Progenitor cell of endocrine pancreas (in vitro differentiated cells): ENCODE measurements at places on chromosomes 3 and 15. TPM values are rescaled to one million over a fixed set of nuclear protein-coding genes. Genes with fewer than 3 reads are reported as not detected.

The SLC22A14 gene
- 0.18 and 0.72 TPM in 2 replicates for total RNA-seq

The KY gene
- not detected in 2 replicates for total RNA-seq

The CFAP44 gene
- 16.4 and 17.0 TPM in 2 replicates for total RNA-seq

The C3orf70 gene
- total RNA-seq: 5.8 and 5.9 TPM in 2 replicates

The ADAMTS7 gene
- total RNA-seq: 119 and 127 TPM in 2 replicates

The RTP1 gene
- total RNA-seq: not detected in 2 replicates

The ADPRH gene
- 3.4 and 3.7 TPM in 2 replicates for total RNA-seq

The GOLGA6L1 gene
- total RNA-seq: not detected in 2 replicates

The SLITRK3 gene
- total RNA-seq: not detected in 2 replicates

The NDN gene
- 46.9 and 51.8 TPM in 2 replicates for total RNA-seq

GRCh38 chr3:66622756-66623457 is 122.1 kb upstream of the LRIG1 start:
- peaks cover under 1% of the 10 kb centered on the region for H3K27me3 ChIP-seq
- no peak overlapping the region for H3K4me3 ChIP-seq
- no peak for DNase-seq
- H3K4me1 ChIP-seq: no peaks in the 10 kb centered on the region
- no peak overlapping the region for H3K27ac ChIP-seq
- H3K36me3 ChIP-seq: no peaks in the 10 kb centered on the region

DNA sequence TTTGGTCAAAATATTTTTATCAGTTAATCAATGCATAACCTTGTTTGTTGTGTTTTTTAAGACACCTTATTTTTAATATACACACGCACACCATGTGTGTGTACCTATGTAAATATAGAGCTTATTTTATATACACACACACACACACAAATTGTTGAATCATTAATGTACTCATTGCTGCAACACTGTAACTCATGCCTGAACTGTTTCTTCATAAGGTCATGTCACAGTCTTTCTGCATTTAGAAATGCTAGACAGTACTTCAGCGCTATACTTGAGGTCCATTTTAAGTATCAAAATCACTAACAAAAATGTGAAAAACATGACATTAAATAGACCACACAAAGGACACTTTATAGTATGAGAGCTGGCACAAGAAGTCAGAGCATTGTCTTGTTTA is 589.4 kb downstream of the SI start:
- H3K36me3 ChIP-seq: no peaks in the 10 kb centered on the region
- no peak overlapping the region for H3K27ac ChIP-seq
- no peak overlapping the region for H3K4me3 ChIP-seq
- no peaks in the 10 kb centered on the region for H3K27me3 ChIP-seq
- no peak for DNase-seq

DNA sequence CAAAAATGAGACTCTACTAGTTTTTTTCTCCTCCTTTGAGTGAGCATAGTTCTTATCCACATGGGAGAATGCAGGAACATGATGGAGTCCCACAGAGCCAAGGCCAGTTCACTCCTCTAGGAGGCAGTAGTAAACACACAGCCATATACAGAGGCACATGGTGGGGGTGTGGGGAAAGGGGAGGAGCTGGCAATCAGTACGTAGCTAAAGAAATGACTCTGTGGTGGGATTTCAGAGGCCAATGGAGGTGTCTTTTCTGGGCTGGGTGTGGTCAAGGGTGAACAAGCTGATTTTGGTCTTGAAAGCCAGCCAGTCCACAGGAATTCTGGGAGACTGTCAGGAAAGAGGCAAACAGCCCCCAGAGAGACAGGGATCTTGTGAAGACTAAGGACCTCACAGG is 6.6 kb upstream of the RAB11A start:
- H3K27ac ChIP-seq: no peak overlapping the region

DNA sequence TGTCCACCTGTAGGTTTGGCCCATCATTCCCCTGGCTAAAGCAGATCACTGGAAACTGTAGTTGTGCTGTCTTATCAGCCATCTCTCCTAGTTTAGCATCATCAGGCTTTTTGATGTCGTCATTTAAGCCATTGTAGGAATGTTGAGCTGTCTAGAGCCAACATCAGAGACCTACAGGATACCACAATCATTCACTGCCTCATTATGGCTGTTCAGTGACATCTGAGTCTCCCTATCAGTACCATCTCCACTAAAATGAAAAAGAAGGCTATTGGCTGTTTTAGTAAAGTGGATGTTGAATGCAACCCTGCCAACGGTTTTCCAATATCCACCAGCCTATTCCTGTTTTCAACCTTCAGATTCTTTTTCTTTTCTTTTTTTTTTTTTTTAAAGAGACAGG is 29.2 kb downstream of the RLBP1 start:
- H3K36me3 ChIP-seq: peaks cover 16% of the 10 kb centered on the region
- H3K27me3 ChIP-seq: no peaks in the 10 kb centered on the region
- no peak overlapping the region for H3K27ac ChIP-seq
- no peak for DNase-seq
- H3K4me1 ChIP-seq: peaks cover 14% of the 10 kb centered on the region

GRCh38 chr3:171038342-171038741 is 11.8 kb upstream of the SLC2A2 start:
- H3K4me1 ChIP-seq: peaks cover 14% of the 10 kb centered on the region
- H3K27ac ChIP-seq: no peak overlapping the region
- H3K27me3 ChIP-seq: peaks cover 3% of the 10 kb centered on the region
- H3K4me3 ChIP-seq: no peak overlapping the region
- DNase-seq: no peak

DNA sequence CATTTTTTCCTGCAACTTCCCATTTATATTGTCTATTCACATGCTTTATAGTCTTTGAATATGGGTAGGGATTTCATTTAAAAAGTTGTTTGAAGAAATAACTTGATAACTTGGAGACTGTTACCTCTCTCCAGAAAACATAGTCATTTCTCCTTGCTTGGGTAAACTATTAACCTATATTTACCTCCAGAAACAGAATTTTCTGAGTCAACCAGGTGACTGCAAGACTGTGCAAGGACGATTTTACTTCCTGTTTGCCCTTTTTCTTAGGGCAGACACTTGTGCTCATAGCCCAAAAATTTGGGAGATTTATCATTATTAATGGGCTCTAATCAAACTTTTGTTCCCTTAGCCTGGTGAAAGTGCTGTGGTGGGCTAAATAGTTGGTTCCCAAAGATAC is 14.3 kb upstream of the MOBP start:
- no peaks in the 10 kb centered on the region for H3K27me3 ChIP-seq
- no peak overlapping the region for H3K27ac ChIP-seq
- DNase-seq: no peak
- H3K4me3 ChIP-seq: no peak overlapping the region
- H3K36me3 ChIP-seq: no peaks in the 10 kb centered on the region
- no peaks in the 10 kb centered on the region for H3K4me1 ChIP-seq

DNA sequence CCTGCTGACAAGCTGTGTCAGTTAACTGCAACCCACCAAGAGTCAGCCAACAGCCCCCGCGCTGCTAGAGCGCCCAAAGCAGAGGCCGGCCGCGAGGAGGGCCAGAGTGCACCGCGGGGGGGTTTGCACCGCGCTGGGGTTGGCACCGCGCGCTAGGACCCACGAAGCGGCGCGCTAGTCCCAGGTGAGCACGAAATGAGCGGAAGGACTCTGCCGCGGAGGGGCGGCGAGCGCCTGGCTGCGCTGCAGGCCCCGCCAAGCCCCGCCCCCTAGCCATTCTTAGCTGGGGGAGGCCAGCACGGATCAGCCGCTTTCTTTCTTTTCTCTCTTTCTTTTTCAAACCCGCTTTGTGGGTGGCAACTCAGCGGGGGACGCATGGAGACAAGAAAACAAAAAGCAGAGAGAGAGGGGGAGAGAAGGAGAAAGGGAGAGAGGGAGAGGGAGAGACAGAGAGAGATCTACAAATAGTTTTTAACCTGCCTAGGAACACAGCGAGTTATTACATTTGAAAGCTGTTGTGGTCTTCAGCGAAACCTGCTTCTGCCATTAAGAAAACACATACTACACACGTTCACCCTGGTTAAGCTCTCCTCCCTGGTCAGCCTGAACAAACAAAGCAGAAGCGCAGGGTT is 6.9 kb upstream of the FOXB1 start:
- peaks cover 30% of the 10 kb centered on the region for H3K4me1 ChIP-seq
- peaks cover 100% of the 10 kb centered on the region for H3K27me3 ChIP-seq
- no peak overlapping the region for H3K4me3 ChIP-seq

DNA sequence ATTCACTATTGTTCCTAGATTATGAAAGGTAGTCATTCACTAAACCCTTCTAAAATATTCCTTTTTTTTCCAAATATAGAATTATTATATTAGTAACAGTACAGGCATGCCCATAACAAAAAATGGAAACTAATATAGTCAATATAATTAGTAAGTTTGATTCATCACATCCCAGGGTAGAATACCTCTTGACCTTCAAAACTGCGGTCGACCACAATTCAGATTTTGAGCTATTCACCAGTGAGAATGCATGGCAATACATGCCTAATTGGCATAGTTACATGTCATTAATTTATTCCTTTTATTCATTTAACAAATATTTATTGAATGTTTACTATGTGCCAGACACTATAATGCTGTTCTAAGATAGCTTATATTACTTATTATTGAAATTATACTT is 98.0 kb downstream of the CHL1 start:
- no peak overlapping the region for H3K4me3 ChIP-seq
- peaks cover 6% of the 10 kb centered on the region for H3K4me1 ChIP-seq
- DNase-seq: no peak
- no peaks in the 10 kb centered on the region for H3K27me3 ChIP-seq
- no peak overlapping the region for H3K27ac ChIP-seq

DNA sequence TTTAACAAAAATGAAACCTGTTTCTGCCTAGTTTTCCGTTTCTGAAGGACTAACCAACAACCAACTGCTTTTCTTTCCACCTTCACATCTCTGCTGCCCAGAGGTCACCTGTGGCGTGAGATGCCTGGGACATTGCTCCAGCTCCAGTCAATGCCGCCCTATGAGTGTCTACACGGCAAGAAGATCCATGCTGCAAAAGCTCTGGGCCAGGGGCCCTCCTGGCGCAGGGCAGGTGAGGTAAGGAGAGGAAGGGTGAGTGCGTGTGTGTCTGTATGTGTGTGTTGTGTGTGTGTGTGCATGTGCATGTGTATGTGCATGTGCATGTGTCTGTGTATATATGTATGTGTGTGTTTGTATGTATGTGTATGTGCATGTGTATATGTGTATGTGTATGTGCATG is 131.4 kb downstream of the NSMCE3 start:
- H3K4me1 ChIP-seq: peaks cover 20% of the 10 kb centered on the region
- H3K27ac ChIP-seq: no peak overlapping the region
- H3K36me3 ChIP-seq: no peaks in the 10 kb centered on the region
- peaks cover 12% of the 10 kb centered on the region for H3K27me3 ChIP-seq
- DNase-seq: no peak

GRCh38 chr15:95897651-95898050 is 432.8 kb upstream of the NR2F2 start:
- no peaks in the 10 kb centered on the region for H3K36me3 ChIP-seq
- peaks cover 15% of the 10 kb centered on the region for H3K4me1 ChIP-seq
- no peak for DNase-seq
- H3K4me3 ChIP-seq: no peak overlapping the region

GRCh38 chr3:111767756-111768445 is 91.2 kb upstream of the PHLDB2 start:
- no peak for DNase-seq
- H3K27ac ChIP-seq: no peak overlapping the region
- peaks cover 11% of the 10 kb centered on the region for H3K4me1 ChIP-seq
- H3K27me3 ChIP-seq: no peaks in the 10 kb centered on the region

GRCh38 chr15:64997066-64997465 is 7.4 kb upstream of the SPG21 start:
- H3K4me1 ChIP-seq: no peaks in the 10 kb centered on the region
- H3K4me3 ChIP-seq: no peak overlapping the region
- H3K27me3 ChIP-seq: no peaks in the 10 kb centered on the region
- H3K27ac ChIP-seq: no peak overlapping the region
- no peaks in the 10 kb centered on the region for H3K36me3 ChIP-seq
- DNase-seq: no peak

- no peaks in the 10 kb centered on the region for H3K27me3 ChIP-seq
- H3K4me3 ChIP-seq: no peak overlapping the region
- peaks cover 7% of the 10 kb centered on the region for H3K36me3 ChIP-seq
- DNase-seq: no peak
- H3K4me1 ChIP-seq: peaks cover 74% of the 10 kb centered on the region
Measured at GRCh38 chr3:56787258-56787775, 14.4 kb downstream of the ARHGEF3 start.

DNA sequence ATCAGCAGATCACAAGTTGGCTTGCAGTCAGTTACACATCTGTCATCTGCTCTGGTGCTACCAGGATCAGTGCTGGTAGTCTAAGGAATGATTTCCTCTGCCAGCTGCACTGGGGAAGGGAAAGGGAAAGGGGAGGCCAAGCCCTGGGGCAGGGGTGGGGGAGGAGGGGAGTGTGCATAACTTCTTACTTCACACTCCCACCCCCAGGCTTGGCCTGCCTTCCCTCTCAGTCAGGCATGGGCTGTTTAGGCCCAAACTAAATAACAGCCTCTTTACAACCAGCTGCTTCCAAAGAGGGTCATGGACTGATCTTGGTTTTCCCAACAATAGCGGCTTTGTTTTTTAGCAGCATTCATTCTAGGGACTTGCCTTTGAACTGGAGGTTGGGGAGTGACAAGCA is 86.1 kb upstream of the PSMD6 start:
- no peak overlapping the region for H3K4me3 ChIP-seq

DNA sequence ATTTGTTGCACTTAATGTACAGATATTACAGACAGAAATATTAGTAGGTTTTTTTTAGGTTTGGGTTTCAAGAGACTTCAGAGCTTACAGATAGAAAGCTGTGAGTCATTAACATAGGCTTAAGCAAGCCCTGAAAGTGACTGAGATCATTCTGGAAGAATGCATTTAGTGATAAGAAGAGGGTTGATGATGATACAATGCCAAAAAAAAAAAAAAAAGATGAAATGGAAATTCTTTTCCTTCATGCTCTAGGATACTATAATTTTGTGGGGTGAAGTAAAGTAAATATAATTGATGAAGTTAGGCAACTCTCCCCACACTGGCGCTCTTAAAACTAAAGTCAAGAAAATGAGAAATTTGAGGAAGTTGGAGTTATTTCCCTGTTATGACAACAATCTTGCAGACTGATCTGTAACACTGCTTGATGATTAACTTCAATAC is 169.4 kb upstream of the ZNF385D start:
- H3K36me3 ChIP-seq: no peaks in the 10 kb centered on the region
- no peaks in the 10 kb centered on the region for H3K27me3 ChIP-seq
- no peaks in the 10 kb centered on the region for H3K4me1 ChIP-seq

- H3K4me3 ChIP-seq: no peak overlapping the region
- H3K27ac ChIP-seq: peak overlapping the region; percentile 69
- H3K36me3 ChIP-seq: no peaks in the 10 kb centered on the region
- DNase-seq: no peak
- H3K4me1 ChIP-seq: peaks cover 25% of the 10 kb centered on the region
- no peaks in the 10 kb centered on the region for H3K27me3 ChIP-seq
Measured at GRCh38 chr3:25468866-25469319, 40.8 kb downstream of the RARB start.

DNA sequence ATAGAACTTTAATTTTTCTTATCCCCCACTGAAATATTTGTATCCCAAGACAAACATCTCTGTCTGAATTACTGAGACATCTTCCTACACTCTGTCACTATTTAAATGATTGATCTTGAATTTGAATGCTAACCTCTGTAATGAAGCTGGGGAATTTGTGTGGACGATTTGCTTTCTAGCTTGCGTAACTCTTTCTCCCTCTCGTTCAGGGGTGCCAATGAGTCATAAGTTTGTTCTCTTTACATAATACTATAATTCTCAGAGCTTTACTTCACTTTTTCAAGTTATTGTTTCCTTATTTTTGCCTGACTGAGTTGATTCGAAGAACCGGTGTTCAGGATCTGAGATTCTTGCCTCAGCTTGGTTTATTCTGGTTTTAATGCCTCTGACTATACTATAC is 783.3 kb upstream of the CADM2 start:
- no peaks in the 10 kb centered on the region for H3K36me3 ChIP-seq
- DNase-seq: no peak
- H3K4me3 ChIP-seq: no peak overlapping the region
- no peaks in the 10 kb centered on the region for H3K27me3 ChIP-seq

GRCh38 chr15:71290002-71290401 is 174.7 kb downstream of the THSD4 start:
- H3K27ac ChIP-seq: no peak overlapping the region
- H3K4me1 ChIP-seq: no peaks in the 10 kb centered on the region
- no peak for DNase-seq
- H3K36me3 ChIP-seq: no peaks in the 10 kb centered on the region
